NCI-H460 (cell line): ENCODE measurements at places on chromosomes 11 and 22. TPM values are rescaled to one million over a fixed set of nuclear protein-coding genes. Genes with fewer than 3 reads are reported as not detected.

GAL3ST1 gene
- 0.30 TPM in 1 of 2 replicates, not detected in the other for total RNA-seq

KRTAP5-8 gene
- total RNA-seq = not detected in 2 replicates

OR5T1 gene
- not detected in 2 replicates for total RNA-seq

GRAP2 gene
- total RNA-seq = 0.02 TPM in 1 of 2 replicates, not detected in the other

MYO7A gene
- 0.06 and 0.10 TPM in 2 replicates for total RNA-seq

CCDC83 gene
- total RNA-seq = not detected in 2 replicates

KMT5B gene
- 16.7 and 21.2 TPM in 2 replicates for total RNA-seq

YWHAH gene
- total RNA-seq = 81.9 and 92.9 TPM in 2 replicates

OR8D4 gene
- total RNA-seq = not detected in 2 replicates

AGBL2 gene
- total RNA-seq = 0.49 and 2.2 TPM in 2 replicates

INCENP gene
- total RNA-seq = 35.5 and 36.4 TPM in 2 replicates

TRMT2A gene
- total RNA-seq = 23.8 and 29.1 TPM in 2 replicates

LRFN4 gene
- total RNA-seq = 30.5 and 32.4 TPM in 2 replicates

OR4C12 gene
- not detected in 2 replicates for total RNA-seq

GNG3 gene
- total RNA-seq = 0.17 TPM in 1 of 2 replicates, not detected in the other

PLXNB2 gene
- 51.2 and 52.5 TPM in 2 replicates for total RNA-seq

ALDH3B1 gene
- 60.8 and 64.5 TPM in 2 replicates for total RNA-seq

TMEM191C gene
- 0.37 and 2.4 TPM in 2 replicates for total RNA-seq

VWA5A gene
- total RNA-seq = 15.8 and 16.4 TPM in 2 replicates

KDELR3 gene
- total RNA-seq = 9.7 and 10.9 TPM in 2 replicates

OR5D18 gene
- not detected in 2 replicates for total RNA-seq

MGAT3 gene
- total RNA-seq = 0.02 TPM in 1 of 2 replicates, not detected in the other

OR5B12 gene
- total RNA-seq = not detected in 2 replicates

MUC2 gene
- total RNA-seq = not detected in 2 replicates

ROBO3 gene
- 7.9 and 8.9 TPM in 2 replicates for total RNA-seq

KLHDC7B gene
- 1.6 and 2.1 TPM in 2 replicates for total RNA-seq

NAALADL1 gene
- total RNA-seq = not detected in 2 replicates

PTGDR2 gene
- not detected in 2 replicates for total RNA-seq
